Colonic mucosa (tissue), 4 donors: ENCODE measurements at places on chromosomes 11 and 22. TPM values are rescaled to one million over a fixed set of nuclear protein-coding genes. Genes with fewer than 3 reads are reported as not detected.

Gene LDLRAD3
- total RNA-seq, result 2.9 TPM

GRCh38 chr11:130599073-130599654, 150.7 kb downstream of the ADAMTS15 start:
- H3K36me3 ChIP-seq, result no peaks in the 10 kb centered on the region
- H3K27ac ChIP-seq, result no peak overlapping the region
- no peak overlapping the region for H3K4me3 ChIP-seq

DNA sequence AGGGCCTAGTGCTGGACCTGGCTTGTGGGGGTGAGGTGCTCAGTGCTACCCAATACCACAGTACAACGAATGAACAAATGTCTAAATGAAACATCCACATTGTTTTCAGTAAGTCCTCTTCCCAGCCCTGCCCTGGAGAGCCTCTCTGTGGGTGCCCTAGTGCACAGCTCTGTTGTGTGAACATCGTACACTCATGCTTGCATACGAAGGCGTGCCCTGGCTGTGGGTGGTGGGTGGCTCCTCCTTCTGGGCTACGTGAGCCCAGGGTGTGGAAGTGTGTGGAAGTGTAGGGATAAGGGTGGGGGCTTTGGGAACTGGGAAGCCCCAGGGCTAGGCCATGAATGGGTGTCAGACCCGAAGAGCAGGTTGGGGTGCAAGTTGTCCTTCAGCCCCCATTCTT, 592 bp upstream of the NLRX1 start:
- no peaks in the 10 kb centered on the region for H3K4me1 ChIP-seq
- DNase-seq, result peak; percentile 36
- H3K27me3 ChIP-seq, result no peaks in the 10 kb centered on the region
- no peak overlapping the region for H3K4me3 ChIP-seq

GRCh38 chr11:76706667-76707066, 36.1 kb upstream of the LRRC32 start:
- H3K27me3 ChIP-seq, result no peaks in the 10 kb centered on the region
- no peak for DNase-seq
- H3K4me1 ChIP-seq, result no peaks in the 10 kb centered on the region
- no peak overlapping the region for H3K27ac ChIP-seq
- H3K36me3 ChIP-seq, result no peaks in the 10 kb centered on the region

DNA sequence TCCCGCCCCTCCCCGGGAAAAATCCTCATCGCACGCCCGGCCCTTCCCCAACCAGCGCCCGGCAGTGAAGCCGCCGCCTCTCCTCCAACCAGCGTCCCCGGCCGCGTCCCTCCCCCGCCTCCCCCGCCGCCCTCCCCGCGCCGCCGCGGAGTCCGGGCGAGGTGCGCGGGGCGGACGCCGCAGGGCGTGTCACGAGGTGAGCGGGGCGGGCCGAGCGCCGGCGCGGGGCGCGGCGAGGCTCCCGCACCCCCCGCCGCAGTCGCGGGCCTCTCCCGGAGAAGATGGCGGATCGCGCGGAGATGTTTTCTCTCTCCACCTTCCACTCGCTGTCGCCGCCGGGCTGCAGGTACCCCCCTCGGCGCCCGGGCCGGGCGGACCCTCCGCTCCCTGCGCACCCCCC, at the start of gene MAPK8IP2:
Gene MAPK8IP2 (plus strand): TSS at position 256 of the 400 bp plus-strand sequence. CDS start 26 bp downstream, at position 282.
- peak within 1 kb of the TSS; percentile 34 for H3K4me3 ChIP-seq
- no peaks in the 10 kb centered on the region for H3K36me3 ChIP-seq
- DNase-seq, result no peak

GRCh38 chr11:8060801-8061554, 20.0 kb upstream of the TUB start:
- H3K4me1 ChIP-seq, result no peaks in the 10 kb centered on the region
- H3K27me3 ChIP-seq, result no peaks in the 10 kb centered on the region
- no peak overlapping the region for H3K4me3 ChIP-seq
- H3K27ac ChIP-seq, result no peak overlapping the region

- H3K4me3 ChIP-seq, result no peak overlapping the region
- no peaks in the 10 kb centered on the region for H3K4me1 ChIP-seq
- H3K27ac ChIP-seq, result no peak overlapping the region
Observed at GRCh38 chr11:78230161-78230877, 41.6 kb downstream of the USP35 start.

Gene RPS3
- total RNA-seq, result 2,596 TPM
